ENCODE measurements at places on chromosomes 1 and 21.

DNA sequence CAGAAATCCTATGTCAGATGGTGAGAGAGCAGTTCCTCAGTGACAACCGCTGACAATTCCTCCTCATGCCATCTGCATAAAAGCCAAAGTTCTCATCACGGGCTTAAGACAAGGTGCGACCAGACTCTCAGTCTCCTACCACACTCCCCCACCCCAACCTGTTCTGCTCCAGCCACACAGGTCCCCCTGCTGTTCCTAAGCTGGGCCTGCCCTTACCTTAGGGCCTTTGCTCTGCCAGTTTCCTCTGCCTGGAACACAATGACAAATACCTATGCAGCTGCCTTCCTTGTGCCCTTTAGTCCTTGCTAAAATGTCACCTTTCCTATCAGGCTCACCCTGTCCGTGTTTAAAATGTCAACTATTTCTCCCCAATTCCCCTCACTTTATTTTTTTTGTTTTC, 382.2 kb downstream of the NTNG1 start:
- DNase-seq: no peak

GRCh38 chr21:45140346-45140940, 66.1 kb downstream of the ADARB1 start:
- DNase-seq: no peak

DNA sequence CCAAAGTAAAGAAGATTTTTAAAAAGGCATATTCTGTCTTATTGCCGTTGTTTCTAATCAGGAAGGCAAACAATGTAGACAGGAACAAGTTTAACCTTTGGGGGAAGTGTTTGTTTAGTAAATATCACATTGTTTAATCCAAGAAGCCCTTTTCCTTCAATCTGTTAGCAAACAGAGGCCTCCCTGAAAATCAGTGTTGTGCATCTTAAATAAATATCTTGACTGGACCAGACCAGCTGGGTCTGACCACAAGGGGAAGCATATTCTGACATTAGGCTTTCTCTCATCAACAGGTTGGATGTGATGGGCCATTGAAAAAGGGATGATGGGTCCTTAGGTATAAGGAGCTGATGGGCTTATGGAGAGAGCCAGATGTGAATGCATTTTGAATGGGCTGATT, 81.8 kb upstream of the SGIP1 start:
- DNase-seq: no peak

DNA sequence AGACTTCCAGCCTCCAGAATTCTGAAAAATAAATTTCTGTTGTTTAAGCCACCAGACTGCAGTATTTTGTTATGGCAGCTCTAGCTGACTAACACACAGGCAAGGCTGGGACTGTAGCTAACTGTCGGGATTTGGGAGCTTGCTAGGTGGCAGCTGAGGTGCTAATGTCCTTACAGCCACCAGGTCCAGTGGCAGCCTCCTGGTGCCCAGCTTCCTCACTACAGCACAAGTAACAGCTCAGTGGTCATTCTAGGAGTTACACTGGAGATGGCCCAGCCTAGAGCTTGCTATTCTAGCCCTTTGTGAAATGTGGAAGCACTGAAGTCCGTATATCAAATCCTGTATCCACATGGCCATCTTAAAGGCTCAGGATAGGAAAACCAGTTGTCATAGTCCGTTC, 4.3 kb upstream of the C1orf115 start:
- DNase-seq: no peak

DNA sequence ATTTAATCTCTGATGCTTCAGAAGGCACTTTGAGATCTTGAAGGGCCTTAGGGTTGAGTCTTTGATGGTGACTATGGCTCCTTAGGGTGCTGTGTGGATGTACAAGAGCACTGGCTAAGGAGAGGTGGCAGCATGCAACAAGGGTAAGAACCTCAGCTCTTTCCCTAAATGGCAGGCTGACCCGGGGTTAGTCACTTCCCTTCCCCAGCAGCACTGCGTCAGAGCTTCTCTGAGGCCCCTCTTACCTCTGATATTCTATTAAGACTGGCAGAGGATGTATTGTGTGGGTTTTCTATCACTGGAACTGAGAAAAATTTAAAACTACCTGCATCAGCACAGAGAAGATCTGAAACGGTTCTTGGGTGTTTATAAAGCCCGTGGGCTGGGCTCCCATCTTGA, 11.8 kb downstream of the C1orf116 start:
- no peak for DNase-seq

DNA sequence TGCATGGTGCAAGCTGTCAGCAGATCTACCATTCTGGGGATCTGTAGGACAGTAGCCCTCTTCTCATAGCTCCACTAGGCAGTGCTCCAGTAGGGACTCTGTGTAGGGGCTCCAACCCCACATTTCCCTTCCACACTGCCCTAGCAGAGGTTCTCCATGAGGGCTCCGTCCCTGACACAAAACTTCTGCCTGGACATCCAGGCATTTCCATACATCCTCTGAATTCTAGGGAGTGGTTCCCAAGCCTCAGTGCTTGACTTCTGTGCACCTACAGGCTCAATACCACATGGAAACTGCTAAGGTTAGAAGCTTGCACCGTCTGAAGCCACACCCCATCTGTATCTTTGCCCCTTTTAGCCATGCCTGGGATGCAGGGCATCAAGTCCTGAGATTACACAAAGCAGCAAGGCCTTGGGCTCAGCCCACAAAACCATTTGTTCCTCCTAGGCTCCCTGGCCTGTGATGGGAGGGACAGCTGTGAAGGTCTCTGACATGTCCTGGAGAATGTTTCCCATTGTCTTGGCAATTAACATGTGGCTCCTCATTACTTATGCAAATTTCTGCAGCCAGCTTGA, 117.0 kb upstream of the NFIA start:
- DNase-seq: no peak

- no peak for DNase-seq
Measured at GRCh38 chr1:35591211-35591610, 18.1 kb downstream of the TFAP2E start.

GRCh38 chr1:180616439-180616838, 15.4 kb upstream of the XPR1 start:
- no peak for DNase-seq

- no peak for DNase-seq
Measured at GRCh38 chr1:153565529-153566374, at the start of gene S100A2. Gene S100A2, minus strand, starts transcription at chr1:153565844. Its CDS starts 1,967 bp downstream, at chr1:153563877.

GRCh38 chr1:5779608-5780323, 212.5 kb downstream of the NPHP4 start:
- DNase-seq: no peak

DNA sequence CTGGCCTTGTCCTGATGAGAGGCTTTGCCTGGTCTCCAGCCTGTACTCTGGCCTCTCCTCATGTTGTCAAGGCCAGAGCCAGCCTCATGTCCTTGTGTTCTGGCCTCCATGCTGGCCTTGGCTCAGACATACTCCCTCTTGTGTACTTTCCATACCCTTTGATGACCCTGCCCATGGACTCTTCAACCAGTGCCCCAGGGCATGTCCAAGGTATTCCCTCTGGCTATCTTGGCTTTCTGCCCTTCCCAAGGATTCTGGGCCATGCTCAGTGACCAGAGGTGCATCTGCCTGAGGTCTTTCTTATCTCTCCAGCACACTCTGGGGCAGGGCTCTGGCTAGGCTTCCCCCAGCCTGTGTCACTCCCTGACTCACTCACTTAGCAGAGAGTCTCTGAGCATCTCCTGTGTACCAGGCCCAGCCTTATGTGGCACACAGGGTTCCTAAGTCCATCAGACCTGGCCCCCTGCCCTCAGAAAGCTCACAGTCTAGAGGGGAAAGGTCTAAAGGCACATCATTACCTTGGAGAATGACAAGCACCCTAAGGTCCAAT, 141.4 kb upstream of the GRIK3 start:
- no peak for DNase-seq

DNA sequence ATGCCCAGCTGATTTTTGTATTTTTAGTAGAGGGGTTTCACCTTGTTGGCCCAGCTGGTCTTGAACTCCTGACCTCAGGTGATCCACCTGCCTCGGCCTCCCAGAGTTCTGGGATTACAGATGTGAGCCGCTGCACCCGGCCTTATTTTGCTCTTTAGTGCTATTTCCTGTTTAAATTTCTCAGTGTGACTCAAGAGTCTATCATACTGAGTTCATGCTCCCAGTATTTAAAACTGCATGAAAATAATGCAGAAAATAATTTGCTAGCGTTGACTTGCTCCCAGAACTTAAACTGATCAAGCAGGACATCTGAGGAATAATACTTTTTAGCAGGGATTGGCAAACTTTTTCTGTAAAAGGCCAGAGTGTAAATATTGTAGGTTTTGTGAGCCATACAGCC, 86.4 kb upstream of the C1orf21 start:
- DNase-seq: no peak

GRCh38 chr1:48200166-48200900, 22.2 kb upstream of the SLC5A9 start:
- DNase-seq: no peak

- DNase-seq: no peak
Measured at GRCh38 chr21:37195610-37196009, 71.5 kb downstream of the VPS26C start.

DNA sequence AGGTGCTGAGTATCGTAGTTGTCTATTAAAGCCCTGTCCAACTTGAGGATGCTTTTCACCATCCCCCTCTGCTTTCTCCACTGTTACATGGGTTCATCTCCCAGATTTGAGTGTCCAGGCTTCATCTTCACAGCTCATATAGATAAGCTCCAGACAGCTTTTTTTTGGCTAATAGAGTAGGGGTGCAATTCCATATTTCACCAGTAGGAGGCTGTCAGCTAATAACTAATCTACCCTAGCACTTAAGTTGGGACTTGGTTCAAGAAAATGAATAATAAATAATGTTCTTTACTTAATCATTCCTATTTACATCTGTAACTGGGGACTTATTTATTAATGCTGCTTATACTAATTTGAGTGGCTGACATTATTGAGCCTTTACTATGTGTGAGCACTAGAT, 124.5 kb downstream of the IGSF21 start:
- no peak for DNase-seq

GRCh38 chr21:21921410-21922232, 923.4 kb downstream of the NCAM2 start:
- no peak for DNase-seq
